ENCODE measurements at places on chromosomes 5 and 9. TPM values are rescaled to one million over a fixed set of nuclear protein-coding genes. Genes with fewer than 3 reads are reported as not detected.

KIF4B gene
- 0.06 TPM for polyA plus RNA-seq

POLR3G gene
- 1.8 TPM for polyA plus RNA-seq

PCDHB12 gene
- 2.5 TPM for polyA plus RNA-seq

PCDHGB1 gene
- polyA plus RNA-seq, result 0.49 TPM

MIER3 gene
- 20.3 TPM for polyA plus RNA-seq

ARSI gene
- 5.7 TPM for polyA plus RNA-seq

LTC4S gene
- polyA plus RNA-seq, result 2.0 TPM

SPZ1 gene
- polyA plus RNA-seq, result not detected

SHB gene
- polyA plus RNA-seq, result 5.9 TPM

SLC25A2 gene
- polyA plus RNA-seq, result 0.10 TPM

DNA sequence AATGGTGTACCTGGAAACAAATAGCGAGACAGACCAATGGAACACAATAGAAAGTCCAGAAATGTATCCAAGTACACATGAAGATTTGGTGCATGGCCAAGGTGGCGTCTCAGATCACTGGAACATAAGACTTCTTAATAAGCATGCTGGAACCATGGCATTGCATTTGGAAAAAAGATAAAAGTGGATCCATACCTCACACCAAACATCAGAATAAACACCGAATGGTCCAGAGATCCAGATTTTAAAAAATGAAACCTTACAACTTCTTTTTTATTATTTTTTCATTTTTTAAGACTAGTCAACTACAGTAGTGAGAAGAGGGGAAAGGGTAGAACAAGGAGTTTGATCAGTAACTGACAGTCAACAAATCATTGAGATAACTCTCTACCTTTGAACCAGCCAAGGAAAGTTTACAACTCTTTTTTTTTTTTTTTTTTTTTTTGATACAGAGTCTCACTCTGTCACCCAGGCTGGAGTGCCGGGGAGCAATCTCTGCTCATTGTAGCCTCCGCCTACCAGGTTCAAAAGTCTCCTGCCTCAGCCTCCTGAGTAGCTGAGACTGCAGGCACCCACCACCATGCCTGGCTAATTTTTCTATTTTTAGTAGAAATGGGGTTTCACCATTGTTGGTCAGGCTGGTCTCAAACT, 8.8 kb upstream of the DUSP1 start:
- no peak for DNase-seq

GRCh38 chr9:17813798-17814197, 234.9 kb downstream of the SH3GL2 start:
- no peak for DNase-seq

DNA sequence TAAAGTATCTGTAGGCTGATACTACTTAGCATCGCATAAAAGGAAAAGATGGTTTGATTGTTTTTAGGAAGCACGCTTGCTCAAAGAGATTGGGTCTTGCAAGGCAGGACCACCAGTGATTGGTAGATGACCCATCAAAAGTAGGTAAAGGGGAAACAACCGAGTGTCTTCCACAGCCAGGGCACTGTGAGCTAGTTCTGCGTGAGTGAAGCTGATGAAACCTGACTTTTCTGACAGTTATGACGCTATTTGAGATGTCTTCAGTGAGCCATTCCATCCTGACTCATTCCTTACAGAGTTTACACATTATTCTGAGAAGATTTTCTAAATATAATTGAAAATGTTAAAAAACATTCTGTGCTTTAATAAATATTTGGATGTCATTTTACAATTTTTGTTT, 49.7 kb downstream of the BASP1 start:
- DNase-seq, result no peak

- DNase-seq, result no peak
Measured at GRCh38 chr5:71829206-71829605, 110.1 kb downstream of the CARTPT start.

DNA sequence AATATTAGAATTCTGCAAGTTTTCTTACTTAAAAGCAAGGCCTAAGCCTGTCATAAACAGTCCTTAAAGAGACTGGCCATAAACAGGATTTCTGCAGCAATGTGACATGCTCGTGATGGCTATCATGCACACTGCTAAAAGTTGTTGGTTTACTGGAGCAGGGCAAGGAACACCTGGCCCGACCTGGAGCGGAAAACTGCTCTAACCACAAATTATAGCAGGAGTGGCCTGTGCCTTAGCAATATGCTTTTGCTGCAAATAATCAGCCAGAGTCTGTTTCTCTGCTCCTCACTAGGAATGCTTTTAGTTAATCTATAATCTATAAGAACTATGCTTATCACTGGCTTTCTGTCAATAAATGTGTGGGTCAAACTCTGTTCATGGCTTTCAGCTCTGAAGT, 322.9 kb upstream of the RPS23 start:
- DNase-seq, result no peak

DNA sequence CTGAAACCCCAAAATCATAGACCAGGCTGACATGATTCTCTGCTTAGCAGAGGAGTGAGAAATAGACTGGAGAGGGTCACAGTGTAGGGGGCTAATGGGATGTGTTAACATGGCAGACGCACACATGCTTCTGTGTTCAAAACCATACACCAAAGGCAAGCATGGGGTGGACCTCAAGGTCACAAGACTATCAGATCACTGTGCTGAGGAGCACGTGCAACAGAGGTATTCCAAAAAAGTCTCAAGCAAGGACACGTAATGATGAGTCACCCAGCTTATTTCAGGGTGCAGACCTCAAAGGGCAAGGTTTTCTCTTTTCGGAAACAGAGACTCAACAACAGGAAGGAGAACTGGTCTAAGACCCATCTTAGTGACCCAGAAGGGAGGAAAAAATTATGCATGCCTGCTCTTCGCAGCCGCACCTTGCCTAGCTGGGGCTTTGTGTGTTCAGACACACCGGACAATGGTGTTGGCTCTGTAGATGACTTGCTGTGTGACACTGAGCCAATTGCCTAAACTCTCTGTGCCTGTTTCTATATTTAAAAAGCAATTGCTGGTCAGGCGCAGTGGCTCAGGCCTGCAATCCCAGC, 20.3 kb downstream of the WHRN start:
- no peak for DNase-seq

DNA sequence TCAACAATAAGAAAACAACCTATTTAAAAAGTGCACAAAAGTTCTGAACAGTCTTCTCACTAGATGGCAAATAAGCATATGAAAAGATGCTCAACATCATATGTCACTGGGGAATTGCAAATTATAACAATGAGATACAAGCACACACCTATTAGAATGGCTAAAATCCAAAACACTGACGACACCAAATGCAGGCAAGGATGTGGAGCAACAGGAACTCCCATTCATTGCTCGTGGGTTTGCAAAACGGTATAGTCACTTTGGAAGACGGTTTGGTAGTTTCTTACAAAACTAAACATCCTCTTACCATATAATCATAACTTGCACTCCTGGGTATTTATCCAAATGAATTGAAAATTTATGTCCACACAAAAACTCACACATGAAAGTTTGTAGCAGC, 100.9 kb upstream of the TBC1D2 start:
- no peak for DNase-seq

- DNase-seq, result no peak
Measured at GRCh38 chr9:111050819-111051218, 12.5 kb upstream of the LPAR1 start.

GRCh38 chr9:113482991-113483675, 19.6 kb downstream of the RGS3 start:
- DNase-seq, result no peak

- no peak for DNase-seq
Measured at GRCh38 chr9:109193974-109194556, 27.0 kb upstream of the FRRS1L start.

DNA sequence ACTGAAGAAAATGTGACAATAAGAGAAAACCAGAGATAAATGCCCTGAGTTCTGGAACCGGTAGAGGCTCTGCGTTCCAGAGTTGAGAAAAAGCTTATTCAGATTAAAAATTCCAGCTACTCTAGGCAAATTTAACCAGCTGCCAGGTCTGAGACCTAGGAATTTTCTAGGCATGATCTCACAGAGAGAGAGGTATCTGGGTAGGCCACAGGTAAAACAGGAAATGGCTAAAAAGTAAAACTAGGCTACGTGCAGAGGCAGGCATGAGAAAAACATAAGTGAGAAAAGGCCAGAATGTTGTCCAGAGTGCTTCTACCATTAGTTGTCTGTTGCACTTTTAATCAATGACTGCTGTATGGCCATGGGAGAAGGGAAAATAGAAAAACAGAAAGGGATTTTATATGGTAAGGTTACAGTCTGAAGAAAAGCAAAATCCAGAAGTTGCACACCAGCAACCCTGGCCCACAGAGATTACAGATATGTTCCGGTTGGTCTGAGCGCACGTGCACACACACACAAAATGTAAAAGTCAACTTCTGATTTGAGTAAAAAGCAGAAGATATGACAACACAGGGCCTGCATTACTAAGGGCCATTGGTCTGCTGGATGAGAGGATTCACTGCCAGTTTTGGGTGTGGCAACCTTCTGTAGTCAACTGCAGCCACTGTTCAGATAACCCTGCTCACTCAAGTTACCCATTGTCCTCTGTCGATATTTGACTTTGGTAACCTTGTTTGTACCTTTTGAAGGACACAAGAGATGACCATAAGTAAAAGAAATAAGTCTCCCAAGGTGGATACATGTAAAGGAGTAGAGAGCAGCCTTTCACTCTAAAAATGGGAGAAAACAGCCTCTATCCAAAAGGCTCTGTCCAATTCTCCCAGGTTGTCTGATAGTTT, 266.0 kb downstream of the DTWD2 start:
- DNase-seq, result no peak

GRCh38 chr5:176770431-176770830, 39.9 kb upstream of the UNC5A start:
- no peak for DNase-seq

DNA sequence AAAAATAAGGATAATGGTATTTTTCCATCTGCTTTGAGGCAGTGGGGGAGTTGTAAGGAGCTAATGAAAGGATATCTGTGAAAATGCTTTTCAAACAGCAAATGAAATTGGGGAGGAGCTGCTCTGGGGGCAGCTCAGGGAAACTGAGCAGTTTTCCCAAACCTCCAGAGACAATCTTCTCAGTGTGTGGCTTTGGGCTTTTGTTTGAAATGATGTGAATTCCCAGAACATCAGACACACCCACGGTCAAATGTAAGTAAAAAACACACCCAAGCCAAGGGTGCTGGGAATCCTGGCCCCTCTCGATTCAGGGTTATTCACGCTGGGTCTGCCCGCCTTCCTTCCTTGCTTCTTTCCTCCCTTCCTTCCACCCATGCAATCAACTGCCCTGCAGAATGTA, 512.6 kb downstream of the BNC2 start:
- no peak for DNase-seq

DNA sequence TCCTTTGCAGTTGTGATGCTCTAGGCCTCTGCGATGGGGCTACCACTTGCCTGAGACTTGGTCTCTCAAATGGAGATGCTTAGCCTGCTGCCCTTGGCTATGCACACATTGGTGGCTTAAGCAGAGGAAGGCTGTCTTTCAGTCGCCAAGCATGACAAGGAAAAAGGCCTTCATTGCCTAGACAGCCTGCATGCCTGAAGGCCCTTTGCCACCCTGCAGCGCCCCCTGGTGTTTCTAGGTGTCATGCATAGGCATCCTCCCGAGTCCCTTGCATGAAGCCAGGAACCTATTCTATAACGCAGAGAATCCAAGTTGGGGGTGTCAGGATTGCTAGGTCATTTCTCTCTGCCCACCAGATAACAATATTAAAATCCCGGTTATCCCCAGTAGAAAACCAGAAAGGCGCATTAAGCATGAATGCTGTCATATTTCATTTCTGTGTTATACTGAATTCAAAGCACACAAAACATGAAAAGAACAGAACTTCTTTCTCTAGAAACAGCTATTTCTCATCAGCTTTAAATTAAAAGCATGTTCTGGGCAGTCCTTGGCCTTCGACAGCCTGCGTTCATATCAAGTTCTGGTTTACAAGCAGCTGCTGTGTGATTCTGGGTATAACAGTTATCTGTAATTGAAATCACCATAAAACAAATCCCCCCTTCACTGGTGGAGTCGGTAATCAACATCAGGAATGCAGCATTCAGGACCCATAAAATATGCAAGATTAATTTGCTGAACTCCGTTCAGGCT, 59.7 kb upstream of the TRPC7 start:
- no peak for DNase-seq

- no peak for DNase-seq
Measured at GRCh38 chr5:6674421-6674820, 38.8 kb upstream of the TENT4A start.

DNA sequence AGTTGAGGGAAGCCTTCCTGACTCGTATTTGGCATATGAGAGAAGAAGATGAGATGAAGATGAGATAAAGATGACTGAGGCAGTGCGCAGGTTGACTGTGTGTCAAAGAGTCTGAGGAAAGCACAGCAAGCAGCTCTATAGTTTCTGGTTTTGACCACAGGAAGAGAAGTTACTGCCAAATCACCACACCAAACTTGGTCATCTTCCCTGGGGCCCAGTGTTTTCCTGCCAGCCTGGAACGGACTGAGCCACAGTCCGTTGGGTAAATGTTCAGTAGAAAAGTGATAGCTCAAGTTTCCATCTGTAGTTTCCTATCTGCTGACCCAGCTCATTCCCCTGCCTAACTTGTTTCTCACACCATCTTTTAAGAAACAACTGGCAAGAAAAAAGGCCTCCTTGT, 80.7 kb upstream of the ADAMTS19 start:
- DNase-seq, result no peak

DNA sequence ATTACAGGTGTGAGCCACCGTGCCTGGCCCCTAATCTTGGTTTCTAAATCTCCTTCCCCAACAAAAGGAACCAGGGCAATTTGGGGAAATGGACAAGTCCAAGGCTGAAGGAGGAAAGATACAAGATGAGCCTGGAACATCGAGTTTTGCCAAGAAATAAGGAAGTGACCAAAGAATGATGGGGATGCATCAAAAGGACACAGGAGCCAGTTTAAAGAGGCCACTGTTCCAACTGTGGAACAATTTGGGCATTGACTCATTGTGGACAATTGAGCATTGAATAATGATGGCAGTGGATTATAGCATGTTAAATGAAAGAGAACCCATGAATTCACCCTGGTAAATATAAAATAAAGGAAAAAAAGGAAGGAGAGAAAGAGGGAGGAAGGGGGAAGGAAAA, 47.5 kb downstream of the DUSP1 start:
- DNase-seq, result no peak

- DNase-seq, result no peak
Measured at GRCh38 chr9:89815061-89815902, 210.5 kb downstream of the GADD45G start.

GRCh38 chr5:120016717-120017382, 387.5 kb downstream of the FAM170A start:
- no peak for DNase-seq

- DNase-seq, result no peak
Measured at GRCh38 chr5:174294891-174295620, 249.6 kb downstream of the NSG2 start.
